Gastrocnemius medialis (tissue), 4 donors: ENCODE measurements at places on chromosomes 16 and 17. TPM values are rescaled to one million over a fixed set of nuclear protein-coding genes. Genes with fewer than 3 reads are reported as not detected.

Gene NF1
- total RNA-seq: 31.7 TPM

Gene TRPV3
- 1.7 TPM for total RNA-seq

GRCh38 chr17:19686400-19687090 lies 29.8 kb downstream of the SLC47A2 start:
- no peak overlapping the region for H3K4me3 ChIP-seq
- no peaks in the 10 kb centered on the region for H3K4me1 ChIP-seq
- no peak overlapping the region for H3K27ac ChIP-seq
- H3K27me3 ChIP-seq: no peaks in the 10 kb centered on the region

GRCh38 chr16:56199164-56199563 lies 7.9 kb downstream of the GNAO1 start:
- peaks cover 7% of the 10 kb centered on the region for H3K27me3 ChIP-seq
- H3K4me1 ChIP-seq: peaks cover 7% of the 10 kb centered on the region
- no peak overlapping the region for H3K4me3 ChIP-seq

DNA sequence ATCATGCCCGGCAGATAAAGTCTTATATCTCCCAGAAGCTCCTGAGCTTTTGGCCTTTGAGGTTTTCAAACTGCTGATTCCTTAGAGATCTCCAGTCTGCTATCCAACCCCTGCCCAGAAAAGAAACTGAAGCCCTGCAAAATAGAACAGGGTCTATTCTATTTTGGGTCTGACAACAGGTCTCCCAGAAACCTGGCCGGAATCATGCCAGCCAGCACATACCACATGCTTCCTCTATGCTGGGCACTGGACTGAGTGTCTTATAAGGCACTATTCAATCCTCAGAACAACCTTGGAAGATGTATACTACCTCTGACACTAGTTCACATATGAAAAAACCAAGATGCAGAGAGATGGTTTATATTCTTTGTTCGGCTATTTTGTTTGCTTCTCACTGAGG lies 21.3 kb upstream of the GFOD2 start:
- H3K36me3 ChIP-seq: peaks cover 26% of the 10 kb centered on the region
- peak overlapping the region; percentile 87 for H3K27ac ChIP-seq
- peaks cover 35% of the 10 kb centered on the region for H3K4me1 ChIP-seq
- DNase-seq: no peak

GRCh38 chr16:995087-995486 lies 13.5 kb downstream of the SOX8 start:
- DNase-seq: no peak
- H3K27ac ChIP-seq: no peak overlapping the region
- H3K27me3 ChIP-seq: peaks cover 32% of the 10 kb centered on the region
- no peaks in the 10 kb centered on the region for H3K4me1 ChIP-seq

- DNase-seq: no peak
- peaks cover 30% of the 10 kb centered on the region for H3K4me1 ChIP-seq
- H3K27me3 ChIP-seq: no peaks in the 10 kb centered on the region
- H3K27ac ChIP-seq: peak overlapping the region; percentile 48
- no peaks in the 10 kb centered on the region for H3K36me3 ChIP-seq
Measured at GRCh38 chr17:57665128-57665527, 80.0 kb downstream of the CCDC182 start.
